ENCODE measurements at places on chromosomes 3 and 15.
A peak's percentile ranks its signal among the peaks of the same experiment; 100 is the strongest.

DNA sequence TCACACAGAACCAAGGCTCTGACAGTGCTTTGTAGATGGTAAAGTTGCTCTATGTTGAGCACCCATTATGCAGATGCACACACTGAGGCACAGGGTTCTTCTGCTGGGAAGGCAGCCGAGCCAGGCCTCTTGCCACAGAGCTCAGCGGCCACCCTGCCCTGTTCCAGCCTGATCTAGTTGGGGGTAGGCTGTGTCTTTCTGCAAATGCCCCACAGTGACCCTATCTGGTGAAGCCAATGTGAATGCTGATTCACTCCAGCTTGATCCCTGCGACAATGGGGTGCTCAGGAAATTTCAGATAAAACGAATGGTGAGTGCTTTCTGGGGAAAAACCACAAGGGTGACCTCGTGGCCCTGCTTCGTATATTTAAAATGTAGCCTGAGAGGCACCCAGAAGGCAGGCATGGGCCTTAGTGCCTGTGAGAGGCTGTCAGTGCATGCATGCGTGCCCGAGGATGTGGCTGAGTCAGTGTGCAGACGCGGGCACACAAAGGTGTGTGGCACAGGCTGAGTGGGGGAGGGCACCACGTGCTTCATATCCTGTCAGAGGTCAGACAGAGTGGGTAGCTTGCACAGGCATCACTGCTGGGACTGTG is 85.7 kb downstream of the ATP2B2 start:
- DNase-seq = peak; percentile 61

- no peak for DNase-seq
These were observed 796.6 kb upstream of the GBE1 start for GRCh38 chr3:82558081-82558480.

DNA sequence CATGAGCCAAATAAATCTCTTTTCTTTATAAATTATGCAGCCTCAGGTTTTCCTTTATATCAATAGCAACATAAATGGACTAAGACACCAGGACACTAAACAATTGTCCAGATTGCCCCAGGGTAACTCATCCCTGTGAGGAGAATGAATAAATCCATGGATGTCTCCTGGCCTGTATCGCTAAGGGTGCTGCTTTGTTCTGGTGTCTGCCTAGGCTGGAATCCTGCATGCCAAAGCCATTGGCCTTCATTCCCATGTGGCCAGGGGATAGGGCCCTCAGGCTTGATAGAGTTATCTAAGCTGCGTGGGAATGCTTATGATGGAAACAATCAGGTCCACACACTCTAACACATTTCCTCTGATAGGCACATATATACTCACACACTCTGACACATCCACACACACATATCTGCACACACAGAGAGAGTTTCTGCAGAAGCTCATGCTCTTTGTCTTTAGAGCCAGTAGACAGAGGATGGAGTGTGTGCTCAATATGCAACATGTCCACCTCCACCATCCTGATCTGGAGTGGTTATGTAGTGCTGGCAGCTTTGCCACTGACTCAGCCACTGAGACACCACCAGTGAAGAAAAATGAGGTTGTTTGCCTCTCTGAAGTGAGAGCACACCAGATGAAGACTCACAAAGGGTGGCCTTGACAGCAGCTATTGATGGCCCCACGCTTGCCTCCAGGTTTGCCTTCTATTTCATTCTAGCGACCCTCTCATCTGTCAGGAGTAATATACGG is 24.0 kb upstream of the DGKG start:
- DNase-seq = no peak

DNA sequence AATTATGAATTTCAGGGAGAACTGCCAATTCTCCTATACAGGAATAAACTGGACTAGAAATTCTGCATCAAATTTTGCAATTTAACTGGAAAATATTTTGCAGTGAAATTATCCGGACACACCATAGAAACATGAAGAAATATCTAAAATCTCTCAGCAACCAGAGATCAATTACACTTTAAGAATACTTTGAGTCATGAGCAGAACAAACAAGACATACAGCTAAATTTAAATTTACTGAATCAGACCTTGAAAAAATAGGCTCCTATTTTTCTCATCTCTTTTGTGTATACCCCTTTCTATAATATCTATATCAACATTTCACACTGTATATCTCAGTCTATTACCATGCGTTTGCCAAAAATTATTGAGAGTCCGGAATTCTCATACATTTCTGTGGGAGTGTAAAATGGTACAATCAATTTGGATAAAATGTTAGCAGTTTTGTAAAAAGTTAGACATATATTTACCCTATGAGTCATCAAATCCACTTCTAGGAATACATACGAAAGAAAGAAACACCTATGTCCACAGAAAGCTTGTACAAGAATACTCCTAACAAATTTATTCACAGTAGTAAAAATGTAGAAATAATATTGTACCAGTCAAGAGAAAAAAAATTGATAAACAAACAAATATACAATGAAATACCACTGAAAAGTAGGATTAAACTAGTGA is 593.1 kb upstream of the NECTIN3 start:
- no peak for DNase-seq

DNA sequence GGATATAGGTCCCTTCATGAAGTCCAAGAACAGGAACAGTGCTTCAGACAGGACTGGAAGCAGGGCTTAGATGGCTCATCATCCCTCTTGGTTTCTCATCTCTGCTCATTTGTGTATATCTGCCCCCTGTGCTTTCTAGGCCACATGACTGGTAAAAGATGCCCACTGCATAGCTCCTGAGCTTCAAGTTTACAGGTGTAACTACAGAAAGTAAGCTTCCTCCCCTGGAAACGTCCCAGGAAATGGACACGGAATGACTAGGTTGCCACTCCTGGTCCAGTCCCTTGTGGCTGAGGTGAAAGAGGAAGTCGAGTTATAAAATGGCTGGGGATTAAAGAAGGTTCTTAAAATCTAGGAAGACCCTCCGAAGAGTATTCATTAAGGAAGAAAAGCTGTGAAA is 32.5 kb downstream of the MYO5A start:
- DNase-seq = no peak

- DNase-seq = no peak
These were observed 93.7 kb downstream of the FRMD4B start for GRCh38 chr3:69292185-69292584.

DNA sequence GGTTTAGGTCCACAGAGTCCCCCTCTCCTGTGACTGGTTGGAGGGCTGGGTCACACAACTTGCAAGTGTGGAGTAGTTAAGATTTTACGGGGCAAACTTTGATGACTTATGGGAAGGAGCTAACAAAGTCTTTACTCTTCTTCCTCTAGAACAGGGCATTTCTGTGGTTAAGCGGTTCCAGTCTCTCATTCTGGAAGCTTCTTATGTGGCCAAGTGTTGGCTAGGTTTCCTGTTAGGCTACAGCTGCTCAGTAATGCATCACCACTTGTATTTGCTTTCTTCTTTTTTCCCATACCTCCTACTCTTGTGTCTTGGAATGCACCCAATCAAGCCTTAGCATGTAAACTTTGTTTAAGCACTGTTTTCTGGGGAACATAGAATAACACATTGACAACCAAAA is 100.6 kb upstream of the PLAAT1 start:
- no peak for DNase-seq

DNA sequence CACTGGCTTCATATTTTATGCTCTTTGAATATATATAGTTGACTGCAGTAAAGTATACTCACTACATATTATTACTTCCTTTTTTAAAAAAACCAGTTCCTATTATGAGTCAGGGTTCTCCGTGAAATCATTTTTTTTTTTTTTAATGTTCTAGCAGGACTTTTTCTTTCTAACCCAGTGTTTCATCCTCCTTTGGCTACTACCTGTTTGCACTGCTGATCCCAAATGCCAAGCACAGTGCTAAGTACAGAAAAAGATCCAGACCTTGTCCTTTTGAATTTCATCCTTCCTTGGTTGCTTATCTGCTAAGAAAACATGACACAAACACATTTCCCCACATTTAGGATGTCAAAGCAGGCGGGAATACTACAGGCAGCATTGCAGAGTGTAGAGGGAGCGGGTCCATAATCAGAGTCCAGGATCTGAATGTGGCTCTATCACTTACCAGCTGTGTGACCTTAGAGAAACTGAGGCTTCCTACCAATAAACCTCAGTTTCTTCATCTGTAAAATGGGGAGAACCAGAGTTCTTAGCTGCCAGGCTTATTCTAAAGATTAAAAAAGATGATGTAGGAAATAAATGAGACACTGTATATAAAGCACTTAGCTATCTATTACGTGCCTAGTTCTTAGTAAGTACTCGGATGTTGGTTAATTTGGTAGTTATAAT is 37.2 kb upstream of the ANPEP start:
- DNase-seq = no peak

GRCh38 chr15:84828086-84828908 is 11.1 kb downstream of the ALPK3 start:
- no peak for DNase-seq

DNA sequence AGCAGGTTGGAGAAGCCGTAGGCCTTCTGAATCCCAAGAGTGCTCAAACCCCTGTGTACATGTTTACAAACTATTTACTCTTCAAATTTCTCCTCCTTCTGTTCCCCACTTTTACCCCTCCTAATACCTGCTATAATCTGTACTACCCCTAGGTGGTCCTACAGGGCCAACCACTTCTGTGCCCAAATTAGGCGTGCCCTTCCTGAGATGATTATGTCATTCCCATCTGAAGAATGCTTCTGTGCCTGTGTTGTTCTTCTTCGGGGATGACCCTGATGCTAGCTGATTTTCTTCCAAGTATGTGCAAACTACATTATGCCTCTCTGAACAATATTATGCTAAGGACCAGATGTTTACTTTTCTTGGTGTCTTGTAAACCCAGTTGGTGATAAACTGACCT is 20.5 kb downstream of the RBP2 start:
- no peak for DNase-seq

DNA sequence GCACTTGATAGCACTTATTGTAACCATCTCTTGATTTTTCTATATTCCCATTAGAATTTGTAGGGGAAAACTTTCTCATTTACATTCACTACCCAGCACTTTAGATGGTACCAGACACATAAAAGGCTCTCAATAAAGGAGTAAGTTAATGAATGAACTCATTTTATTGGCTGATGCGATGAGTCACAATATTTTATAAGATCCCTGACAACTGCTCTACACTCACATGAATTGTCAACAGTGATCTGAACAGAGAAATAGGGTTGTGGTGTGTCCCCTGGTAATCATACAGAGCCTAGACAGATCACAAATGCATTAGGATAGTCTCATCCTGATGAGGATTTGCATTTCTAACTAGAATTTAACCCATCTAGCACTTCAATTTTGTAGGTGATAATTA is 567.6 kb upstream of the ARPP21 start:
- no peak for DNase-seq

- no peak for DNase-seq
These were observed 106.6 kb downstream of the FBXL22 start for GRCh38 chr15:63703641-63704240.

DNA sequence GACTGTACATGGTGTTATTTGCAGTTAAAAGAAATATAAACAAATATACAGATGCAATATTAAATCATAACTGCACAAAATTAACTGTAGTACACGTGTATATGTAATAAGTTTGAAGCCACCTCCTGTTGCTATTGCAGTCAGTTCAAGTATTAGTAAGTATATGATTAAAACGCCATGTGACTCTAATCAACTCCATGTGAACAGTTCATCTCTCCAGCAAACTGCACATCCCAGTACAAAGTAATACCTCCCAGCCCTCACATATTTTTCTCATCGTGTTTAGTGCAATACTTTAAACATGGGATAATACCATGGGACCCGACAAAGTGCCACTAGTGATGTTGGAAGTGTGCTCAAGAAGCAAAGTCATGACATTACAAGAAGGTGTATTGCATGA is 34.6 kb downstream of the PDCD10 start:
- no peak for DNase-seq

DNA sequence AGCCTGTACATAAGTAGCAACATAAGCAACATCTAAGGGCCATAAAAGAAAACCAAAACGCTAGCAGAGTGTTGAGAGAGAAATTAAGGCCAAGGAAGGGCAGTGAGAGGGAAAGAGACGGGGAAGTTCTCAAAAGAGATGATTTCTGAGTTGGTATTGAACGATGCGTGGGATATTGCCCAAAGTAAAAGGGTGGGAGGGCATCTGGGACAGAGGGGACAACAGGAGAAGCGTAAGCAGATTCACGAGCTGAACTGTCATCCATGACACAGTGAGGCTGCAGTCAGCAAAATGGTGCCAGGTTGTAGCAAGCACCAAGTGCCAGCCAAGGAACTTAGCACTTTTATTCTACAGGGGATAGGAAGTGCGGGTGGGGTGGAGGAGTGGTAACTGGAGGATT is 11.8 kb downstream of the NCEH1 start:
- DNase-seq = no peak

DNA sequence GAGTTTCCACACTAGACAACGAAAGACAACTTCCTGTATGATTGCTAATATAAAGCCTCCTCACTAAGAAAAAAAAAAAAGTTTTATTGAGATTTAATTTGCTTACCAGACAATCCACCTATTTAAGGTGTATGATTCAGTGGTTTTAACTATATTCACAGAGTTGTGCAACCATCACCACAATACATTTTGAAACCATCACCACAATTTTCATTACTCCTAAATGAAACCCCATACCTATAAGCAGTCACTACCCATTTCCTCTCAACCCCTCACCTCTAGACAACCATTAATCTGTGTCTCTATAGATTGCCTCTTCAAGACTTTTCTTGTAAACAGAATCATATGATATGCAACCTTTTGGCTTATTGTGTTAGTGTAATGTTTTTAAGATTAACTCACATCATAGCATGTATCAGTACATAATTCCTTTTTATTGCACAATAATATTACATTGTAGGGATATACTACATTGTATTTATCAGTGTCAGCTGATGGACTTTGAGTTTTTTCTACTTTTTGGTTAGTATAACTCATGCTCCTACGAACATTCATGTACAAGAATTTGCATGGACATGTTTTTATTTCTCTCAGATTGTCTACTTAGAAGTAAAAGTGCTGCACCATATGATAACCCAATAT is 339.7 kb downstream of the NLGN1 start:
- DNase-seq = no peak

GRCh38 chr3:167978071-167978470 is 117.7 kb downstream of the GOLIM4 start:
- DNase-seq = no peak

DNA sequence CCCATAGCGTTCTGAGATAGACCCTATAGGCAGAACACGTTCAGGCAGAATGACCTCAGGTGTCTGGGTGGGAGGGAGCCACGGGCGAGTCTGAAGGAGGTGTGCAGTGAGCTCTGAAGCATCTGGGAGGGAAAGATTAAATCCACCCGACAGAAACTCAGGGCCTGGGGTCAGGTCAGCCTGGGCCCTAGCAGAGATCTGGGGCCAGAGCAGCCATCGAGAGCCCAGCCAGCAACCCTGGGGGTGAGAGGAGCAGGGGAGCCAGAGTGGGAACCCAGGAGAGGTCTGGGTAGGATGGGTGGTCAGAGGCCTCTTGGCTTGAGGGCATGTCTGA is 22.1 kb downstream of the SNX33 start:
- DNase-seq = no peak

GRCh38 chr15:90211440-90212143 is 10.5 kb downstream of the SEMA4B start:
- no peak for DNase-seq

GRCh38 chr3:120198305-120198878 is 86.6 kb downstream of the GPR156 start:
- no peak for DNase-seq
